NCI-H1930 (cell line): ENCODE measurements at places on chromosomes 12 and 14.

- DNase-seq, result no peak
Observed at GRCh38 chr14:99579903-99580571, 24.0 kb downstream of the CCDC85C start.

- DNase-seq, result no peak
Observed at GRCh38 chr14:101556566-101557320, 4.6 kb upstream of the DIO3 start.

DNA sequence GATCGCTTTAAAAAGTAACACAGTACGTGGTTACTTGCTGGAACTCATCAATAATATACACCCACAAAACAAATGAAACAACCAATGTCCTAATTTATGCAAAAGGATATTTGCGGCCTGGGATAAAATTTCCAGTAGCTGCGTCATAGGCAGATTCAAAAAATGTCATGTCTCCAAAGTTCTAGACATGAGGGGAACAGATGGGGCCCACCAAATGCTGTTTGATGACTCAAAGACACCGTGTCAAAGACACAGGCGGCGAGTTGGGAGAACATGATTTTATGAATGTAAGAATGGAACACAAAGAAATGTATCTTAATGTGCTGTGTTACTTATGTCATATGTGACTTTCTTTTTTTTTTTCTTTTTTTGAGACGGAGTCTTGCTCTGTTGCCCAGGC, 34.3 kb upstream of the NCOR2 start:
- DNase-seq, result no peak

GRCh38 chr14:104460791-104461651, 118.5 kb upstream of the C14orf180 start:
- DNase-seq, result no peak

- no peak for DNase-seq
Observed at GRCh38 chr12:29743077-29743476, 40.7 kb downstream of the TMTC1 start.

DNA sequence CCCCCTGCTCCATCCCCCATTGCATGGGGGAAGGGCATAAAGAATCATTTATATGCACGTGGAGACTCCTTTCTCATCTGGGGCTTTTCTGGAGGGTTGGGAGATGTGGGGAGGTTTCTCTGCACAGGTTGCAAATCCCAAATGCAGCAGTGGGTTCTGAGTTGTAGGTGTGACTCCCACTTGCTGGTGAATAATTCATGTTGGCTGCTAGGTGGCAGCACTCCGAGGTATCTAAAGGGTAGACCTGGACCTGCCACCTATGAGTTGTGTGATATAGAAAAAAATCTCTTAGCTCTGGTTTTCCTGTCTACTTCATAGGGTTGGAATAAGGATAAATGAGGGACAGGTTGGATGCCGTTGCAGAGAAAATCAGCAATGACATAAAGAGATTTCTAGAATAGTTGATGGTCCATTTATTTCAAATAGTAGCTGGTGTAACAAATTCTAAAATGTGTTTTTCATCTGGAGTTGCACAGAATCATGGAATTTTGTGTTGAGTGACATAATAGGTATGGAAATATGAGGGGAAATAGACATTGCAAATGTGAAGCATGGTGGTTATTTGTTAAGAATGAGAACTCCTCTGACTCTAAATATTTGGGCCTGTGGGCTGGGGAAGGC, 4.6 kb downstream of the MARCHF9 start:
- peak; percentile 20 for DNase-seq

DNA sequence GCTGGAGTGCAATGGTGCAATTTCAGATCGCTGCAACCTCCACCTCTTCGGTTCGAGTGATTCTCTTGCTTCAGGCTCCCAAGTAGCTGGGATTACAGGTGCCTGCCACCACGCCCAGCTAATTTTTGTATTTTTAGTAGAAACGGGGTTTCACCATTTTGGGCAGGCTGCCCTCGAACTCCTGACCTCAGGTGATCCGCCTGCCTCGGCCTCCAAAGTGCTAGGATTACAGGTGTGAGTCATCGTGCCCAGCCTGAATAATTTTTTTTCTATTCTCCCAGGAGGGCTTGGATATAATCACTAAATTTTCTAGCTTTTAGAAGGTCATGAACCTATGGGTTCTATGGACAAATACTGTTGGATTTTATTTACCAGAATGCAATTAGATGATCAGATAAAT, 44.7 kb upstream of the GNPNAT1 start:
- DNase-seq, result no peak

- DNase-seq, result no peak
Observed at GRCh38 chr12:49873361-49873934, 30.3 kb downstream of the FAIM2 start.

GRCh38 chr12:64273527-64274403, 51.7 kb upstream of the KICS2 start:
- DNase-seq, result no peak

DNA sequence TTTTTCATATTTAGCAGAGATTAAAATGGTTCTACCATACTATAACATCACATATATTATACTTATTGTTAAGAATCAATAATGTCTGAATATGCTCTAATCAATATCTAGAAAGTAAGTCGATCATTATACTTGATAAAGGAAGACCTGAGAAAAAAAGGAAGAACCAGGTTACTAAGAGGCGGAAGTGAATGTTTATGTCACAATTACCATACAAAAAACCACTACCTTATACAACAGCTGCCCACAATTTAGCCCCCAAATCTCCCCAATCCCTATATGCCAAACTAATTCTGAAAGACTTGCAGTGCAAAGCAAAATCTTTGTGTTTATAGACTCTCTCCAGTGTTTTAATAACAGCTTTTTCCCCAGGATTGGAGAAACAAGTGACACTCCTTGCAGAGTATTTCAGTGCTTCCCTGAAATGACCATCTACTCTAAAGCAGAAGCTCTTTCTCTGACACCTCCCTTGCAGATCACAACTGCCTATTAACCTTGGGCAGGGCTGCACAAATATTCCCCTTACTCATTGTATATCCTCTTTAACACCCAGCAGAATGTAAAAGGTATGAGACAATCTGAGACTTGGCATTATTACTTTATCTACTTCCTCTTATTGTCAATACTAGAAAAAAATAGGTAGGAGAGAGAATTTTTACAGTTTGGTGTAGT, 12.7 kb upstream of the SLC2A3 start:
- no peak for DNase-seq

DNA sequence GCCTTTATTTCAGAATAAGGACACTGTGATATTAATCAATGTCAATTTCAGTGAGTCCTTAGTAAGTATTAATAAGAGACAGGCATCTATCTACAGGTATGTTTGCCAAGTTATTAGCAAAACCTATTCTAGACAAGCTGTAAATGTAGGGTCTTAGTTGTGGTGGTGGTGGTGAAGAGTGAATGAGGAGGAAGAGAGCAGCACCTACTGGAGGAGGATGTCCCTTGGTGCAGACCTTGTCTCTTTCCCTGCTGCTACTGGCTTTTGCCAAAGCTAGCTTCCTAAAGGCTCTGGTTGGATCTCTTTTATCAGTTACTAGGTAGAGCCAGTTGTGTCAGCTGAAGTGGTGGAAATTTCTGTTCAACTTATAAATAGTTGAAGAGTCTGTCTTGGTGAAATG, 304.8 kb upstream of the ATP2B1 start:
- DNase-seq, result no peak

GRCh38 chr12:8696442-8697090, 1.2 kb upstream of the RIMKLB start:
- DNase-seq, result no peak

DNA sequence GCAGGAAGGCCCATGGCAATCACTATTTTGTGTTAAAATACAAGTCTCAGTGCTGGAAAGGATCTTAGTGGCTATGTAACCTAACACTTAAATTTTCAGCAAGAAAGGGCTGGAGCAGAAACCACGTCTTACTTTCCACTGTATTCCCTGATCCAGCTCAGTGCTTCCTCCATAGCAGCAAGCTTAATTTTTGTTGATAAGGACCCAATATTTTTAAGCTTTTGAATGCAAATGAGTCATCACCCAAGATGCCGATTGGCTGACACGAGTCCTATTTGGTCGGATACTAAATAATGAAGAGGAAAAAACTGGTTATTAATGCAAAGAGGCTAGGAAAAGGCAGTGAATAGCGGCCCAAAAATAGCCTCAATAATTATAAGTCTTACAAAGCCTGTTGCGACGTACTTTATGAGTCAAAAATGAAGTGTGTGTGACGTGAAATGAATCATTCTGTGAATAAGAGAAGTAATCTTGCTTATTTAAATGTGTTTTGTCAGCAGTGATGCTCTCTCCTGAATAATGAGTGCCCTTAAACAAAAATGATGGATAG, 46.9 kb upstream of the IGF1 start:
- no peak for DNase-seq

GRCh38 chr14:55438066-55438683, 2.2 kb downstream of the TBPL2 start:
- DNase-seq, result no peak

DNA sequence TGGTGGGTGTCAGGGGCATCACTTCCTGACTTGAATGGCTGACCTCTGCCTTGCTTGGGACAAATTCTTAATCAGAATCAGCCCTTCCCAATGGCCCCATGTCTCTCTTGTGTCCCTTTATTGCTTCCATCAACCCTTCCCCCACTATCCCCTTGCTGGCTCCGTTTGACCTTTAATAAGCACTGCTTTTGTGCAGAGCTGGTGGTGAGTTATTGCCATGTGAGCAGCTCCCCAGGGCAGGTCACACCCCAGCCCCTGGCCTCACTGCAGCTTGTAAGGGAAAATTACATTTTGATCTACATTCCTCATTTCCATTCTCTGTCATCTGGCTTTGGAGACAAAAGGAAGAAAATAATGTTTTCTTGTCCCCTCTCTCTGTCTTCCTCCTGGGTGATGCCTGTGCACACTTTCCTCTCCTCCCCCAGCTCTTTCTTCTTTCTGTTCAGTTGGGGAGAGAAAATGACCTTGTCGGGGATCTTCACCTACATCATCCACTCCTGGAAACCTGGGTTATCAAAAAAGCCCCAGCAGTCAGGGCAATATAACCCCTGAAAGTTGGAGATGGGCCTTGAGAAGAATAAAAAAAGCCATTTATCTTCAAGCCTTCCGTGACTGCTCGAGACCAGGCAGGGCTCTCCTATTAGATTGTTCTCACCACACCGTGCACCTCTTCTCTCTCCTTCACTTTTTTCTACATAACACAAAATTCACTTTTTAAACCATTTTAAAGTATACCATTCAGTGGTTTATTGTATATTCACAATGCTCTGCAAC, 100.4 kb upstream of the SRRM4 start:
- no peak for DNase-seq

- DNase-seq, result no peak
Observed at GRCh38 chr14:60977847-60978246, 3.0 kb downstream of the TRMT5 start.

- no peak for DNase-seq
Observed at GRCh38 chr14:36880276-36880675, 218.6 kb downstream of the PAX9 start.

- no peak for DNase-seq
Observed at GRCh38 chr12:788288-788687, 35.9 kb downstream of the WNK1 start.

DNA sequence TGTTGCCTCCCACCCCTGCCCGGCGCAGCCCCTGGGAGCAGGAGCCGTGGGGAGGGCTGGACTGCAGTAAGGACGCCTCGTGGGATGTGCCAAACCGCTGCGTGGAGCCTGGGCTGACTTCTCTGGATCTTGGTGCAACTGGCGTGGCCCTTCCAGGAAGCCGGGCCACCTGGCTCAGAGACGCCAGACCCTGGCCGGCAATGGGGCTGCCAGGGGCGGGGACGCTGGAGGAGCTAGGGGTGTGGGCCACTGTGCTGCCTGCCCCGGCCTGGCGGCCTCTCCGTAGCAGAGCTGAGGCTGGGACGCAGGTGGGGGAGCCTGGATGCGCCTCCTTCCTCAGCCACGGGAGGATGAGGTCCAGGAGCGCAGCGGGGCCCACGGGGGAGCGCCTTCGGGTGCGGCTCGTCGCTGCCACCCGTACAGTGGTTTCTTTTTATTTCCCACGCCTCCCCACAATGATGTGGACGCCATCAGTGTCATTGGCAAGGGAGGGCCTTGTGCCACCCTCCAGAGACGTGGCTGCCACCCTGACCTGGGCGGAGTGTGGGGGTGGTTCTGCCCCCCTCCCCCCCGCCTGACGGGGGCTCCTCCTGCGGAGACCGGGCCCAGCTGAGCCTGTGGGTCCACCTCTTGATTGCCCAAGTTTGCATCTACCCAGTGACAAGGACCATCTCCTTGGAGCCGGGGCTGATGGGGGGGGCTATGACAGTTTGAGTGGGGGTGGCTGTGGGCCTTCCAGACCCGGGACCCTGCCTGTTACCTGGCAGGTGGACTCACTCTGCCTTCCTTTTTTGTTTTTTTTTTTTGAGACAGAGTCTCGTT, 11.3 kb downstream of the DDX51 start:
- no peak for DNase-seq

DNA sequence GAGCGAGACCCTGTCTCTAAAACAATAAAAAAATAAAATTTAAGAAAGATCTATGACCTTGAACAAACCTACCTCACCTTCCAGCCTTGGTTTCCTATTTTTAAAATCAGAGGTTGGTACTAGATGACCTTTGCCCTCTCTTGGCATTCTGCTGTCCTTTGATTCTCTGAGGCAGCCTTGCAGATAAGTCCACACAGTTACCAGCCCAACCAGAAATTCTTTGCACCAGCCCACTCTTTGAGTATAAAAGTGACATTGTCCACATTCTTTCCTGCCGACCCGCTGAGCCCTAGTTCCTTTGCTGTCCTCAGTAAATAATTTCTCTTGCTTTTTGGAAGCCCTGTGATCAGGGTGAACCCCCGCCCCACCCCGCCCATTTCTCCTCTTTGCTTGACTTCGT, 150.4 kb downstream of the PHETA1 start:
- DNase-seq, result no peak

DNA sequence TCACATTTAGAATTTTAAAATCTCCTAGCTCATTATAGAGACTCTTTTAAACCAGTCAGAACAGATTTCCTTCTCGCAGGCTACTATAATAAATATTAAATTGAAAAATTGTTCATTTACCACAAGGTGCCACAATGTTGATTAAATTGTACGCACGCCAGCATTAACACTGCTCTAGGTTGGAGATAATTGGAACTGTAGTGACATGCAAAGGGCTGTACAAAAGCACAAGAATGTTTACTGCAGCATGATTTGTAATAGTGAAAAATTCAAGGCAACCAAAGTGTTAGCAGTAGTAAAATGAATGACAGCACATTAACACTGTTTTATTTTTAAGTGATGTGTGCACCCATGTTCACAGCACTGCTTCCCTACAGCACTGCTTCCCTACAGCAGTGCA, 52.5 kb downstream of the TMEM132D start:
- no peak for DNase-seq

DNA sequence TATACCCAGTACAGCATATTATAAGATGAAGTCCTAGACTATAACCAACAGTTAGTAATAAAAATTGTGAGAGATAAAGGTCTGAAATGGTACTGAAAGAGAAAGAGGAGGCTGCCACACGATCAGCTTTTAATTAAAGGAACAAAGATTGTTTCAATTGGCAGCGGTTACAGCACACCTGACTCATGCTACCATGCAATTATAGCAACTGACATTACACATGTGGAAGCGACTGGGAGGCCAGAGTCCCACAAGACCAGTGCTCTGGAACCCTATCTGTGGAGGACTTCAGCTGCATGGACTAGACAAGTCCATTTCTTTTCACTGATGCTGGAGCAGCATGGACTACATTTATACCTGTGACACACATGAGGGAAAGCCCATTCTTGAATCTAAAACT, 55.2 kb downstream of the SEL1L start:
- no peak for DNase-seq
